ENCODE measurements at places on chromosomes 4 and X. TPM values are rescaled to one million over a fixed set of nuclear protein-coding genes. Genes with fewer than 3 reads are reported as not detected.
A peak's percentile ranks its signal among the peaks of the same experiment; 100 is the strongest.

The XAGE1A gene
- total RNA-seq, result not detected

The CDX4 gene
- total RNA-seq, result not detected

The CAMK2D gene
- total RNA-seq, result 104 TPM

- peak; percentile 40 for DNase-seq
Measured at GRCh38 chr4:167234316-167234881, at the start of gene SPOCK3. Gene SPOCK3 (minus strand): TSS chr4:167234494.

The FOXP3 gene
- not detected for total RNA-seq

- peak; percentile 51 for DNase-seq
Measured at GRCh38 chrX:20252381-20253231, 14.1 kb downstream of the RPS6KA3 start.

- peak; percentile 26 for DNase-seq
Measured at GRCh38 chrX:3962511-3963311, 249.3 kb upstream of the PRKX start.

DNA sequence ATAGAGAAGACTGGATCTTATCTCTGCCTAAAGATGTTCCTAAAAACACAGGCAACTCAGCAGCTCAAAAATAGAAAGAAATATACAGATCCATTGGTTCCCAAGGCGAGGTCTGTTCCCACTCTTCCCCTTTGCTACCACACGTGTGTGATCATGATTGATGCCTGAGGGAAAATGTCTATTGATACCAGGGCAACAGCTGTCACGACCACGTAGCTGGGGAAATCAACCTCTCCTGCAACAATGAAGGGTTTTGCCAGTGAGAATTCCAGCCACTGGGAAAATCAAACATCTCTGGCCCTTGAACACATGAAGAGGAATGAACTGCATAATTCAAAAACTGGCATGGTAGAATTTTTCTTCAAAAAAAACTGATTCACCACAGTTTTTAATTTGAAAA, 131.0 kb upstream of the MAP3K15 start:
- DNase-seq, result no peak

DNA sequence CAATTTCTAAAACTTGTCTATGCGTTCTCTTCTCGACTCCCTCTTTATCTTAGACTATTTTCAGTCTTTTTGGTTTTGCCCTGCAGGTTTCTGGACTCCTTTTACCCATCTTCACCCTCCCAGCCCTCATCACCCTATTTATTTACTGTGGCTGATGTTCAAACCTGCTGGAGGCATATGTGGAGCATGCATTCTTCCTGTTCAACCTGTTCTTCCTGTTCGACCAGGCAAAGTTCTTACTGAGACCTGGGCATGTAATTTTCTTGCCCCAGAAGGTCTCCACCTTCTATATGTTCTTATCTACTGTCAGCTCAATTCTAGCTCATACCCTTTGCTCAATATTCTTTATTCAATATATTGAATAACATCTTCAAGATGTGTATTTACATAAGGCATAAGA, 69.4 kb upstream of the AGA start:
- no peak for DNase-seq

DNA sequence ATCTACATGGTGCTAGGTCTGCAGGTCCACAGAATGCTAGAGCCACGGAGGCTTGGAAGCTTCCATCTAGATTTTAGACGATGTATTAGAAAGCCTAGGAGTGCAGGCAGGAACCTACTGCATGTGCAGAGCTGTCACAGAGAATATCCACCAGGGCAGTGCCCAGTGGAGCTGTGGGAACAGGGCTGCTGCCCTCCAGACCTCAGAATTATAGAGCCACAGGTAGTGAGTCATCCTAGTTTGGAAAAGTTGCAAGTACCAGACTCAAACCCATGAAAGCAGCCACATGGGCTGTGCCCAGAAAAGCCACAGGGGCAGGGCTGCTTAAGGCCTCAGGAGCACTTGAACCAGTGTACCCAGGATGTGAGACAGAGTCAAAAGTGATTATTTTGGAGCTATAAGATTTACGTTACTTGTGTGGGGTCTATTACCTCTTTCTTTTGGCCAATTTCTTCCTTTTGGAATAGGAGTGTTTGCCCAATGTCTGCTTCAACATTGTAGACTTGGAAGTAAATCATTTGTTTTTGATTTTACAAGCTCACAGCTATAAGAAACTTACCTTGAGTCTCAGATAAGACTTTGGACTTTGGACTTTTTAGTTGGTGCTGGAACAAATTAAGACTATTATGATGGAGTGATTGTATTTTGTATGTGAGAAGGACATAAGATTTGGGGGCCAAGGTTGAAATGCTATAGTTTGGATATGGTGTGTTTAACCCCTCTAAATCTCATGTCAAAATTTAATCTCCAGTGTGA, 143.5 kb upstream of the CHRDL1 start:
- DNase-seq, result no peak

Measured in GM23248 (cell line).